ENCODE measurements at places on chromosomes 5 and 9.
A peak's percentile ranks its signal among the peaks of the same experiment; 100 is the strongest.

- peak; percentile 54 for DNase-seq
Observed at GRCh38 chr9:78918976-78919375, 622.1 kb downstream of the PSAT1 start.

DNA sequence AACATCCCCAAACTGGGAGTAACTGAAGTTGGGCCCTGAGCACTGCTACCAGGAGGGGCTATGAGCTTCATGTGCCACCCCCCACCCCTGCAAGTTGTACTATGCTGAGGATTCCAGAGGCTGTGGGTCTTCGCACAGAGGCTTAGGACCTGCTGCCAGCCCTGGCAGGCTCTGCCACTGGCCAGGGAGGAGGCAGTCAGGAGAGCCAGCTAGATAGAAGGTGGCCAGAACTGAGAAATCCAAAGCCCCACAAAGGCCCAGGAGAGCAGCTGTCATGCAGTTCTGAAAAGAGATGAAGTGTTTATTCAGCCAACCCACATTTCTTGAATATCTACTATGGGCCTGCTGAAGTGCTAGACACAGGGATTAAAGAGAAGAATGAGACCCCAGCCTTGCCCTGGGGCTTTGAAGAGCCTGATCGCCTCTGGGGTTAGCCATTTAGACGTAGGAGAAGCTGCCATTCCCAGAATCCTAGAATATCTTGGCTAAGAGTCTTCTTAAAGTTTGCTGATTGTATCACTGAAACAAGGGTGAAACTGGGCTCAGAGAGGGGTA is 1.4 kb downstream of the ALAD start:
- DNase-seq, result no peak

- no peak for DNase-seq
Observed at GRCh38 chr5:132467287-132467984, 23.1 kb downstream of the IRF1 start.

- DNase-seq, result peak; percentile 63
Observed at GRCh38 chr9:119289740-119290433, 79.3 kb downstream of the BRINP1 start.

DNA sequence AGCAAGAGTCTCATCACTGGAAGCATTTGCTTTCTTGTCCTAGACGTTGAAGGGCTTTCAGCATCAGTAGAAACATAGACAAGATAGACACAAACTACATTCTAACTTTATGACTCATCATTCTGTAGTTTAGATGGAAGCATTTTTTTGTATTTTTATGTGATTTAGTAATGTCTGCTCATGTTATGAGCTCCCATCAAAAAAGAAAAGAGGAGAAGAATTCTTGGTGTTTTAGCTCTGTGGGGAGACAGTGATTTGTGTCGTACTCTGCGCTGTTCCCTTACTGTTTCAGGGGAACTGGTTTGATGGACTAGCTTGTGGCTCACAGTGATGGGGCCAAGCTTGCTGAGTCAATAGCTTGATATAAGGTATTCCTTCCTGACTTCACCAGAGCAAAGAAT is 159.2 kb upstream of the WWC1 start:
- peak; percentile 70 for DNase-seq

All from AG10803 (cell line).